ENCODE measurements at places on chromosomes 12 and 14.

GRCh38 chr12:19572920-19573558 lies 133.7 kb downstream of the AEBP2 start:
- peak; percentile 69 for DNase-seq

DNA sequence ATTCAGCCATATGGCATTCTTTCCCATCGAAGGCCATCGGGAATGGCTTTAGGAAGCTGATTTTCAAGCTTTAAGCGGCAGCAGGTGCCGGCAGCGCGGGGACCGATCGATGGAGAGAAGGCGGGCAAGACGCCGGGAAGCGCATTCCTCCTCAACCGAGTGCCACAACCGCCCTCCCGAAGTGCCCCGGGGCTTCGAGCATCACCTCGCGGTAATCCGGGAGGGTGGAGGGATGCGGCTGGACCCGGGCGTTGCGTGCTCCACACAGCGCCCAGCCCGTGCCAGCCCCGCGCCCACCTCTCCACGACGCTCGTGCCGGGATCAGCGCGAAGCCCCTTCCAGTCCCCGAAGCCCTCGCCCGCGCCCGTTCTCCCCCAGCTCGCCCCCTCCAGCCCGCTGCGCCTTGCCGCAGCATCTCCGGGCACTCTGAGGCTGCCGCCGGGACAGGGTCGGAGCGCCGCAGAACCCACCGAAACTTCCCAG lies 3.2 kb downstream of the USP44 start:
- no peak for DNase-seq

DNA sequence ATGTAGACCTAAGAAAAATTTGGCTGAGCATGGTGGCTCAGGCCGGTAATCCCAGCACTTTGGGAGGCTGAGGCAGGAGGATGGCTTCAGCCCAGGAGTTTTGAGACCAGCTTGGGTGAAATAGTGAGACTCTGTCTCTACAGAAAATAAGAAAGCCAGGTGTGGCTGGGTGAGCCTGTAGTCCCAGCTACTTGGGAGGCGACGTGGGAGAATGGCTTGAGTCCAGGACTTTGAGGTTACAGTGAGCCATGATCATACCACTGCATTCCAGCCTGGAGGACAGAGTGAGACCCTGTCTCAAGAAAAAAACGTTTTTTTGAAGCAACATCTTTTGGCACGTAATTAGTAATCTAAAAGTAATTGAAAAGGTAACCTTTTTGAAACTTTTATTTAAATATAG lies 70.9 kb downstream of the FERMT2 start:
- DNase-seq = peak; percentile 60

GRCh38 chr14:84453307-84453950 lies 1076.5 kb upstream of the FLRT2 start:
- DNase-seq = peak; percentile 38
